SK-N-MC (cell line): ENCODE measurements at places on chromosomes 2 and 18.

DNA sequence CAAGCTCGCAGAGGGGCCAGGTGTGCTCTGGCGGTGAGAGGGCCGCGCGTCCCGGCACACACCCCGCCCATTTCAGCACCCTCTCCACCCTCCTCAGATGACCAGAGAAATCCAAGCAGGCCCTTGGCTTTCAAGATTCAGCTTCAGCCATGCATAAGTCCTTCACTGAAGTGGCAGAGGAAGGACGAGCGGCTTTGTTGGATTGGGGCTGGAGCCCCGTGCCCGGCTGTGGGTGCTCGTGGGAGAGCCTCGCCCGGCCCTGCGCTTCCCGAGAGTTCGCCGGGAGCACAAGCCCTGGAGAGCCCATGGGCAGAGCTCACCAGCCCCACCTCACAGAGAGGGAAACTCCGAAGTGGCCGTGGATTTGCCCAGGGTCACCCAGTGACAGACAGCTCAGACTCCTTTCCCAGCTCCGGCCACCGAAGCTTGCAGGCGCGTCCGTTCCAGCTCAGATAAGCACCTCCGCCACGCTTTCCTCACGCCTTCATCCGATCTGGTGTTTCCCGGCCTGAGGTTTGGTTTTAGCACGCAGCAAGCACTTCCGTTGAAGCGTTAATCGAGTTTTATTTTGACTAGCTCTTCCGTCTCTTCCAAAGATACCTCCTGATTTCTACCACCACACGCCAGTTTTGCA lies 45.6 kb upstream of the MTCL1 start:
- no peak for DNase-seq

- no peak for DNase-seq
These were observed 31.4 kb upstream of the CCDC102B start for GRCh38 chr18:68766433-68766832.

DNA sequence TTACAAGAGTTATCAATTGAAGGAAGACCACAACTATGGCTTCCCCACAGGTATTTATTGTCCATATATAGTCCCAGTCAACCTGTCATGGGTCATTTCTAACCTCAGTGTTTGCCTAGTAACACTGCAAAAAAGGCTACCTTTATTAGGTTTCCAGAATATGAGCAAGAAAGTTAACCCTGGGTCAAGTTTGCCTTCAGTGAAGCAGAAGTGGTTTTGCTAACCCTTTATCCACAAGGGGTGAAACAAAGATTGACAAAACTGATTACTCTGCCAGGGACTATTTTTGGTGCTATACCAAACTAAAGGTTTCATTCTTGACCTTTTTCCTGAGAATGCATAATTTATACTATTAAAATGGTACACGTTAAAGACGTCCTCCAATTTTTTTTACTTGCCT lies 28.8 kb downstream of the SP100 start:
- DNase-seq: no peak

DNA sequence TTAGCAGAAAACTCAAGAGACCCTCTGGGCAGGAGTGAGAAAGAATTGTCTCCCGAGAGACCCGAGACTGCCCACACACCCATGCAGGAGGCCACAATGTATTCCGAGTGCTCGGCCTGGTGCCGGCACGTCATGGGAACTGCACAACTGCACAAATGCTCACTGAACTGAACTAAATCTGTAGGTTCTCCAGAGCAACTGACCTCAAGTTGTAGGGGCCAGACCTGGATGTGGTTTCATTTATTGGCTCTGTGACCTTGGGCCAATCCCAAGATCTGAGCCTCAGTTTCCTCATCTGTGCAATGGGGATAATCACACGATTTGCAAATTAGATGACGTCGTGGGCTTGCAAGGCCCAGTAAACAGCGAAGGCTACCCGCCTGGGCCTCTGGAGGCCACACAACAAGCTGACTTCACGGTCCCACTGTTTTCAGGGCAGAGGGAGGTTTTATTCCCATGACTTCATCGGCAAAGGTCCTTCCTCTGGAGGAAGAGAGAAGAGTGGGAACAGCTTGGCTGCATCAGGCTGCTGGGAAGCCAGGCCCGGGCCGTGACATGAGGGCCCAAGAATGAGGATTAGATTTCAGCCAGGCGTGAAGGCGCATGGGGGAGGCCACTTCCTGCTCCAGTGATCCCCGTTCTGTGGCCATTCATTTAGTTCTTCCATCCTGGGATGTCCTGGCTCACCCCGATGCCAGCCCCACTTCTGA lies 3.6 kb upstream of the ERFE start:
- DNase-seq: no peak

GRCh38 chr2:138658187-138658894 lies 121.8 kb downstream of the NXPH2 start:
- DNase-seq: no peak

- no peak for DNase-seq
These were observed 668 bp downstream of the NFU1 start for GRCh38 chr2:69436596-69436937.

DNA sequence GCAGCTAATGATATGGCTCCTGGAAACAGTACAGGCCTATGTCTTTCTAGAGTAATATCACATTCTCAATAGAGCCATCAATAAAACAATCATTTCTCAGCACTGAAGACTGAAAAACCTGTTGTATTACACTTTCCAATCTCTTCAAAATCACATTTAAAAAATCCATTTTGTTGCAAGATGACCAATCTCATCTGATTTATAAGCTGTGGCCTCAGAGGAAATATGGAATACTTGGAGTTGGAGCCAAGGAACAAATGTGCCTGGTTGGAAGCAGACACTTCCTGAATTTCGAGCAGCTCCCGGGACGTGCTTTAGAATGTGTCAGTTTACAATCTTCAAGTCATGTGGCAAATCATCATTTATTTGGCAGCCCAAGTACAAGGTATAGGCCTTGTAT lies 114.5 kb downstream of the ADCYAP1 start:
- DNase-seq: no peak

DNA sequence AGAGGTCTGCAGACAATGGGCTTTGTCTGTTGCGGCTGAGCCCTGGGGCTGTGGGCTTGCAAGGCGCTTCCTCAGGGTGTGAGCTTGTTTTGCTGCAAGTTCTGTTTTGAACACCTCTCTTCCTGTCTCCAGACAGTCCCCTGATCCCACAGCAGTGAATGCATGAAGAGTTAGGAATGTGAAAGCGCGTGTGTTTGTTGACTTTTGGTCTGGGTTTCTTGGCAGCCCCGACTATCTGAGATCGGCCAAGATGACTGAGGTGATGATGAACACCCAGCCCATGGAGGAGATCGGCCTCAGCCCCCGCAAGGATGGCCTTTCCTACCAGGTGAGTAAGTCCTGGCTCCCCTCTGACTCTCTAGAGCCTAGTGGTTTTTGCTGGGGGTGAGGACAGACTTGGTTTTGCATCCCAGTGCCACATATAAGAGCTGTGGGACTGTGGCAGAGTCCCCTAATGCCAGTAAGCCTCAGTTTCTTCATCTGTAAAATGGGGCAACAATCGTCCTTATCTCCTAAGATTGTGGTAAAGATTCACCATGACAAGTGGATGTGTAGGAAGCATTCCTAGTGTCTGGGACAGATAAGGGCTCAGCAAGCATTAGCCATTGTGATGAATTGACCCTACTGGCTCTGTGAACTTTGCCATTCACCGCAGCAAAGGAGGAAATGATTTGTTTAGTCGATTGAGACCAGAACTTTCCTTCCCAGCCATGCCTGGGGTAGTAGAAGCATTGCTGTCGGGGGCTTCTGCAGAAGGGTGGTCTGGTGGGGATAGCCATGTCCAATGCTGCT lies 3.0 kb downstream of the LBH start:
- no peak for DNase-seq

DNA sequence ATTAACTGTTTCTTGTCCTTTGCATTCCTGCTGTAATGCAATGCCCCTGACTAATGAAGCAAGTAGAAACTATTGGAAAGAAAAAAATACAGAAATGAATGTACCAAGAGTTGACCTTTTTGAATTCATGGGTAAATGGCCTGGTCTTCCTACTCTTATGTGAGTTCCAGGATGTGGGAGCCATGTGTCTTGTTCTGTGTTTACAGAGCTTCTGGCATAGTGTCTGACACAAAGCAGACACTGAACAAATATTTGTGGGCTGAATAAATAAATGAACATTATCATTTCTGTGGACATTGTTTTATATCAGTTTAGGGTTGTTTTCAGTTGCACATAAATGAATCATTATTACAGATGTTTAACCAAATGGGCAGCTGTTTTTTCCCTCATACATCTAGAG lies 155.5 kb downstream of the CD8B2 start:
- no peak for DNase-seq

GRCh38 chr18:46156124-46156745 lies 52.0 kb downstream of the HAUS1 start:
- no peak for DNase-seq

DNA sequence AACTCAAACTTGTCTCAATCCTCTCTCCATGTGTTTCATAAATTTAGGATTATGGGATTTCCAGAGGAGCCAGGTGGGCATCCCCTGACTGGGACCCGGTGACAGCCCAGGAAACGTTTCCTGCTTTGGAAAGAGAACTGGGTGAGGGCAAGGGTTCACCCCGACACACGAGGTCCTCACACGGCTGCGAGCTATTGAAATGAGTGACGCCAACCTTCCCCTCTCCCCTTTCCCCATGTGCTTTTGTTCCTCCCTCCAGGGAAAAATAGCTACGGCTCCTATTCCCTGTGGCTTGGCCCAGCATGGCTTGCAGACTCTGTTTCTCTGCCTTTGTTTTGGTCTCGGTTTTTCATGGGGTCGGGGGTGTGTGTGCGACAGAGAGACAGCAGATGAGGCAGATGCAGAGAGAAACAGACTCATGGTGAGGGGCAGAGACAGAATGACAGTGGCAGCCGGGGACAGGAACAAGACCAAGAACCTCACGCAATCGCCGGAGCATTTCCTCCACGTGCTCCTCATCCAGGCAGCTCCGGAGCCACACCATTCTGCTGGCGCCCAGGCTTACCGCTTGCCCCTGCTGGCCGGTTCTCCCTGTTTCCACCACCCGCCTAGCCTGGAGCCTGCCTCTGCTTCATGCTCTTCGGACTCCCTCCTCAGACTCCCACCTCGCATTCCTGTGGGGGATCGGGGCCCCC lies 238.5 kb downstream of the DYSF start:
- no peak for DNase-seq

DNA sequence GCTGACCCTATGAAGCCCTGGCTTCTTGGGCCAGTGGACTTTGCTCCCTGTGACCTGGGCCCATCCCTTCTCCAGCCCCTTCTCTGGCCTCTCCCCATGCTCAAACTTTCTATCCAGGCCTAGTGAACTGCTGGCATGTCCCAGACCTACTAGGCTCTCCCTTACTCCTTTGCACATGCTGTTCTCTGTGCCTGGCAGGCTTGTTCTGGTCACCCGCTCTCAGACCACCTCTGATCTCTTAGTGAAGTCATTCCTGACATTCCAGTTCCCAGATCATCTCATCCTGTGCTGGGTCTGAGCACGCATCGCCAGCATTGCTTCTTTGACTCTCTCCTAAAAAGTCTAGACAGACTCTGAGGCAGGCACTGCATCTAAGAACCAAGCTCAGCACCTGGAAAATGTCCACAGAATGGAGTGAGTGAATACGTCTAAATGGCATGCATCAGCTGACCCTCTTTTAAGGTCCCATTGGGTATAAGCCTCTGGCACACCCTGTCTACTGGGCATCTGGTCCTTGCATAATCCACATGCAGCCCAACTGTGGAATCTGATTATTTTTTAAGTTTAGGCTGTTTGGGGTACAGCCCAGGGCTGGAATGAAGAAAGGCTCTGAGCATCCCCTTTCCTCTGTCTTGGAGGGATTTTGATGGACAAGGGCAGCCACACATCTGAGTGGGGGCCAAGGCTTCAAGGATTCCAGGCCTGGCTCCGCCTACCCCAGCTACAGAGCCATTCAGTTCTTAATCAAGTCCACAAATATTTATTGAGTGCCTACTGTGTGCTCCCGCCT lies 130.6 kb upstream of the HAAO start:
- no peak for DNase-seq

GRCh38 chr18:10018289-10018688 lies 104.5 kb downstream of the VAPA start:
- DNase-seq: no peak

DNA sequence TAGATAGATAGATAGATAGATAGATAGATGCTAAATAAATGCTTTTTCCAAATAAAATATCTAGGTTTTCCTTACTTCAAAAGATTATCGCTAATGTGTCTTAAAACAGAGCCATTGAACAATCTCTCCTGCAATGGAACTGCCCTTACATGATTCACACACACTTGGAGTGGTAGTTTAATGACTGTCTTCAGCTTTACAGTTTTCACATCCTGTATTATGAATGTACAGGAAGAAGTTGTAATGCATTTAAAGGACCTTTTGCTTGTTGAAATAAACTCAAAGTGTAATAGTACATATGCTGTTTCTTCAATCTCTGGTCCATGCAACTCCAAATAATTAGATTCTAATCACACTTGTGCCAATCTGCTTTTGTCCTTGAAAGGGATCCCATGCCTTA lies 797.6 kb upstream of the CDH2 start:
- no peak for DNase-seq

DNA sequence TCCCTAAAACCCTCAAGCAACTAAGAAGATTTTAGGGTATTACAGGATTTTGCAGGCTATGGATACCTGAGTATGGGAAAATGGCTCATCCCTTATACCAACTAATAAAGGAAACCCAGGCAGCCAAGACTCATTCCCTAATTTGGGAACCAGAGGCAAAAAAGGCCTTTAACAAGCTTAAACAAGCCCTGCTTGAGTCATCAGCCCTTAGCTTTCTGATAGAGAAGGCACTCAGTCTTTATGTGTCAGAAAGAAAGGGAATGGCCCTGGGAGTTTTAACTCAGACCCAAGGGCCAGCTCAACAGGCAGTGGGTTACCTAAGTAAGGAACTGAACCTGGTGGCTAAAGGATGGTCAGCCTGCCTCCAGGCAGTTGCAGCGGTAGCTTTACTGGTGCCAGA lies 96.9 kb upstream of the RMP24 start:
- DNase-seq: no peak

DNA sequence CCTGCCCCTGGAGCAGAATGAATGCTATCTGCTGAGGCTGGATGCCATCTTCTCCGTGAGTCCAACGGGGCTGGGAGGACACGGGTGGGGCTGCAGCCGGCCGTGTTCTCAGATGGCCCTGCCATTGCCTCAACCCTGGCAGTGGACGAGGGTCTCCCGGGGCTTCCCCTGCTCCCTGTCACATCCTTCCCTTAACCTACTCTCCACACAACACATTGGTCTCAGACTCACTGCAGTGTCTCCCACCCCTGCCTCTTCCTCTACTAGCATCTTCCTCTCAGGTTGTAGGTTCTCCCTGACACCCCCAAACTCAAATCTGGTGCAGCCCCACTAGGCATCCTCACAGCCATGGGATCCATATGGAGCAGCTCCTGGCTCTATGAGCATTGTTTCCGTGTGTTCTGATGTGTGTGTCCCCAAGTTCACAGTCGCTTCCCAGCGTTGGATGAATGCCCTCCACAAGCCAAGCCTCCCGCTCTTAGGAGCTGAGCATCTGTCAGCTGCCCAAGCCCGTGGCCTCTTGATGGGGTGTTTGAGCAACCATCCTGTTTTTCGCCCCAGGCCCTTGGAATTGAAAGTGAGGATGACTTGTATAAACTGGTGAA lies 27.8 kb downstream of the OTOF start:
- no peak for DNase-seq

- no peak for DNase-seq
These were observed 307.9 kb upstream of the MEIS1 start for GRCh38 chr2:66127061-66127460.

GRCh38 chr2:137940154-137940553 lies 24.1 kb upstream of the HNMT start:
- no peak for DNase-seq
